ENCODE measurements at places on chromosomes 12 and 14. TPM values are rescaled to one million over a fixed set of nuclear protein-coding genes. Genes with fewer than 3 reads are reported as not detected.

DGKA gene
- 18.8 TPM for total RNA-seq

DEPDC4 gene
- 0.71 TPM for total RNA-seq

SAMD15 gene
- 3.1 TPM for total RNA-seq

TTC6 gene
- total RNA-seq, result under 0.01 TPM

RAB15 gene
- total RNA-seq, result 2.1 TPM

FAM181A gene
- total RNA-seq, result not detected

MAPK1IP1L gene
- 9.7 TPM for total RNA-seq

KLRC3 gene
- not detected for total RNA-seq

C1S gene
- total RNA-seq, result 658 TPM

ESRRB gene
- not detected for total RNA-seq

KCNMB4 gene
- 1.8 TPM for total RNA-seq

BCL11B gene
- total RNA-seq, result under 0.01 TPM

PPP1R13B gene
- 2.1 TPM for total RNA-seq

ANKS1B gene
- total RNA-seq, result 0.43 TPM

SSPN gene
- 24.6 TPM for total RNA-seq

PPM1H gene
- 0.92 TPM for total RNA-seq

All from smooth muscle cell of bladder (primary cell).